ENCODE measurements at places on chromosomes 16 and 17.

- no peak for DNase-seq
Observed at GRCh38 chr16:1820096-1820945, 6.3 kb downstream of the HAGH start.

DNA sequence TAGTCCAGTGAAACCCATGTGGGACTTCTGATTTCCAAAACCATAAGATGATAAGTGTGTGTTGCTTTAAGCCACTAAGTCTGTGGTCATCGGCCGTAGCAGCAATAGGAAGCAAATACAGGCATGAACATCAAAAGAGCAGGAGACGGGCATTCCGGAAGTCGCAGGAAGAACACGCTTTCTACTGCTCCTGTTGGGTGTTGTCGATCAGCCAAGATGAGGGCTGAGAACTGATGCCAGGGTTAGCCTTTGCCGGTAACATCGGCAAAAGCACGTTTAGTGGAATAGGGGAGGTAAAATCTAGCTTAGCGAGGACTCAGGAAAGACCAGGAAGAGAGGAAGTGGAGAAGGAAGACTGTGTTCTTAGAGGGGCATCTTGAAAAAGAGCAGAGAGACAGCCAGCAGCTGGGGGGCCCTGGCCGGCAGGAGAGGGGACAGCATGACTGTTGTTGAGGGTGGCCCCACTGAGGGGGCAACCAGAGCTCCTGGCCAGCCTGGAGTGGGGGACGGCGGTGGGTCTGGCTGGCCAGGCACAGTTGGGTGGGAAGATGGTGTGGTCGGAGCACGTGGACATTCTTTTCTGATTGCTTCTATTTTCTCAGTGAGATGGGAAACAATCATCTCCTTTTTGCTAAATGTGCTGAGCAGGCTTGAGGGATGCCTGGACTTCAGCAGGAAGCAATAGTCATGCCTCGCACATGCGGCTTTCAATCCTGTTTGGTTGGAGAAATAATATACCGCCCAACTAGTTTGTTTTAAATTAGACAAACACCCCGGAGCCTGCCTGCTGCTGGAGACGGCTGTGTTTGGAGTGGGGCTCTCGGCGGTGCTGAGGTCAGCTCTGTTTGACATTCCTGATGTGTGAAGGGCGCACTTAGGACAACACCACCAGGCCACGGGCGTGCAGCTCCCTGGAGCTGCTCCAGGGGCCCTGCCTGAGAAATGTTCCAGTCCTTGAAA lies 109.9 kb downstream of the METRNL start:
- DNase-seq: no peak

GRCh38 chr17:29347831-29348629 lies 42.1 kb upstream of the TAOK1 start:
- no peak for DNase-seq

- no peak for DNase-seq
Observed at GRCh38 chr16:4393240-4393600, 21.6 kb downstream of the VASN start.

GRCh38 chr17:28875848-28876550 lies 21.2 kb downstream of the ERAL1 start:
- DNase-seq: no peak

GRCh38 chr17:61000911-61001310 lies 323.3 kb downstream of the BCAS3 start:
- DNase-seq: no peak

DNA sequence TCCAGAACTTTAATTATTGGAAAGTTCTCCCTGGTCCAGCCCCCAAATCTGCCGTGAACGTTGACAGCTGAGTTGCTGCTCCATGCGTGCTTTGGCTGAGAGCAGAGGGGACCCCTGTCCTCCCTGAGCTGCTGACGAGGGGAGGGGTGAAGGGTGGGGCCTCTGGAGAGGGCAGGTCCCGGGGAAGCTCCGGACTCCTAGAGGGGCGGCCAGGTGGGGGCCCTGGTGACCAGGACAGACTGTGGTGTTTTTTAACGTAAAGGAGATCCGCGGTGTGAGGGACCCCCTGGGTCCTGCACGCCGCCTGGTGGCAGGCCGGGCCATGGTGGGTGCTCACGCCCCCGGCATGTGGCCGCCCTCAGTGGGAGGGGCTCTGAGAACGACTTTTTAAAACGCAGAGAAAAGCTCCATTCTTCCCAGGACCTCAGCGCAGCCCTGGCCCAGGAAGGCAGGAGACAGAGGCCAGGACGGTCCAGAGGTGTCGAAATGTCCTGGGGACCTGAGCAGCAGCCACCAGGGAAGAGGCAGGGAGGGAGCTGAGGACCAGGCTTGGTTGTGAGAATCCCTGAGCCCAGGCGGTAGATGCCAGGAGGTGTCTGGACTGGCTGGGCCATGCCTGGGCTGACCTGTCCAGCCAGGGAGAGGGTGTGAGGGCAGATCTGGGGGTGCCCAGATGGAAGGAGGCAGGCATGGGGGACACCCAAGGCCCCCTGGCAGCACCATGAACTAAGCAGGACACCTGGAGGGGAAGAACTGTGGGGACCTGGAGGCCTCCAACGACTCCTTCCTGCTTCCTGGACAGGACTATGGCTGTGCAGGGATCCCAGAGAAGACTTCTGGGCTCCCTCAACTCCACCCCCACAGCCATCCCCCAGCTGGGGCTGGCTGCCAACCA lies at the start of gene MC1R:
Gene MC1R (plus strand): TSS at position 410 of the 895 bp plus-strand sequence. CDS start 397 bp downstream, at position 807.
- no peak for DNase-seq

GRCh38 chr16:54125751-54126655 lies 160.6 kb downstream of the IRX3 start:
- DNase-seq: no peak

Data from NCI-H187 (cell line).